8988T (cell line): ENCODE measurements at places on chromosomes 2 and 18.
A peak's percentile ranks its signal among the peaks of the same experiment; 100 is the strongest.

DNA sequence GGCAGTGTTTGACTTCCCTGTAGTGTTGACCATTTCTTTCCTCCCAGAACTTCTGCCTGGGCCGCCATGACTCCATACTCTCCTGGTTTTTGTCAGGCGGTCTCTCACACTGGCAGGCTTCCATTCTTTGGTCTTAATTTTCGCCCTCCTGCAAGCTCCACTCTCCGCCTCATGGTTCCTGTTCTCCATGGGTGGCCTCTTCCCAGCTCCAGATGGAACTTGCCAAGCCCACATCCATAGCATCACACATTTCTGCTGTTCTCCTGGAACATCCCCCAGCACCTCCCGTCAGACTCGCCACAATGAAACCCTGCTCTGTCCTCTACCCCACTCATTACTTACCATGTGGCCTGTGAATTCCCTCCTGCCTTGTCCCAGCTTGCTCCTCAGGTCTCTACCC lies 896 bp upstream of the AFF3 start:
- no peak for DNase-seq

DNA sequence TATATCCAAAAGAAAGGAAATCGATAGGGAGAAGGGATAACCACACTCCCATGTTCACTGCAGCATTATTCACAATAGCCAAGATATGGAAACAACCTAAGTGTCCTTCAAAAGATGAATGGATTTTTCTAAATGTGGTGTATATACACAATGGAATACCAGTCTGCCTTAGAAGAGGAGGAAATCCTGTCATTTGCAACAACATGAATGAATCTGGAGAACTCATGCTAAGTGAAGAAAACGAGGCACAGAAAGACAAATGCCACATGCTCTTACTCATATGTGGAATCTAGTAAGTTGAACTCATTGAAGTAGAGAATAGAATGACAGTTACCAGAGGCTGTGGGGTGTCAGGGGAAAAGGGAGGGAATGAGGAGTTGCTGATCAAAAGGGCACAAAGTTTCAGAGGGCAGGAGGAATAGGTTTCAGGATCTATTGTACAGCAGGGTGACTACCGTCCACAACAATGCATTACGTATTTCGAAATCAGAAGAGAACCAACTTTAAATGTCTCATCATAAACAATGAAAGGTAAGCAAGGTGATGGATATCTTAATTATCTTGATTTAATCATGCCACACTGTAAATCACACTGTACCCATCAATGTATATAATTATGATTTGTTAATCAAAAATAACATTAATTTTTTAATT lies 46.1 kb downstream of the SIGLEC15 start:
- no peak for DNase-seq

DNA sequence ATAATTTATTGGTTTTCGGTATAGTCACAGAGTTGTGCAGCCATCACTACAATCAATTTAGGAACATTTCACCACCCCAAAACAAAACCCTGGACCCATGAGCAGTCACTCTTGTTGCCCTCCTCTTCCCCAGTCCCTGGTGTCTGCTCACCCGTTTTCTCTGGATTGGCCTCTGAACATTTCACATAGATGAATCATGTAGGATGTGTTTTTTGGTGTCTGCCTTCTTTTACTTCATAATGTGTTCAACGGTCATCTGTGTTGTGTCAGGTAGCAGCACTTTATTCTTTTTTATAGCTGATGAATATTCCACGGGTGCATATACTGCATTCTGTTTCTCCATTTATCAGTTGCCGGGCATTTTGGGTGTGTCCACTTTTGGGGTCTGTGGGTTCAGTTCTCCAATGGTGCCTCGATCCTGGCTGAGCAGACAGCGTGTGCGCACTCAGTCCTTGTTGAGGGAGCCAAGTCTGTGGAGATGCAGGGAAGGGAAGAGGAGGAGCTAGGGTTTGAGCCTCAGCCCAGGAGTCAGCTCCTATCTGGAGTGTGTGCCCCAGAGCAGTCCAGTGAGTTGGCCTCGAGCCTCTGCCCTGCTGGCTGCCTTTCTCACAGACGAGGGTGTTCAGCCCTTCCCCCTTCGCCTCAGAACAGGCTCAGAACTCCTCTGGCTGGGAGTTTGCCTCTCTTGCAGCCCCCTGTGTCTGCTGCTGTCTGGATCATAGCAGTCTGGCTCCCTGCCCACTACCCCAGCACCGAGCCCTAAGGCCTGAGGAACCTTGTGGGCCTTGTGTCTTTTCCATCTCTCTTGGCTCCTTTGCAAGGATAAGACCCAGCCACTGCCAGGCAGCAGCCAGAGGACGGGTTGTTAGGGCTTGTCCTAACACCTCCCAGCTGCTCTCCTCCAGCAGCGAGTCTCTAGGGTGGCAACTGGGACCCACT lies 18.0 kb downstream of the C2orf74 start:
- no peak for DNase-seq

- no peak for DNase-seq
Observed at GRCh38 chr2:135913727-135914365, 37.6 kb upstream of the MCM6 start.

- DNase-seq, result no peak
Observed at GRCh38 chr2:162385536-162385935, 41.6 kb downstream of the GCA start.

DNA sequence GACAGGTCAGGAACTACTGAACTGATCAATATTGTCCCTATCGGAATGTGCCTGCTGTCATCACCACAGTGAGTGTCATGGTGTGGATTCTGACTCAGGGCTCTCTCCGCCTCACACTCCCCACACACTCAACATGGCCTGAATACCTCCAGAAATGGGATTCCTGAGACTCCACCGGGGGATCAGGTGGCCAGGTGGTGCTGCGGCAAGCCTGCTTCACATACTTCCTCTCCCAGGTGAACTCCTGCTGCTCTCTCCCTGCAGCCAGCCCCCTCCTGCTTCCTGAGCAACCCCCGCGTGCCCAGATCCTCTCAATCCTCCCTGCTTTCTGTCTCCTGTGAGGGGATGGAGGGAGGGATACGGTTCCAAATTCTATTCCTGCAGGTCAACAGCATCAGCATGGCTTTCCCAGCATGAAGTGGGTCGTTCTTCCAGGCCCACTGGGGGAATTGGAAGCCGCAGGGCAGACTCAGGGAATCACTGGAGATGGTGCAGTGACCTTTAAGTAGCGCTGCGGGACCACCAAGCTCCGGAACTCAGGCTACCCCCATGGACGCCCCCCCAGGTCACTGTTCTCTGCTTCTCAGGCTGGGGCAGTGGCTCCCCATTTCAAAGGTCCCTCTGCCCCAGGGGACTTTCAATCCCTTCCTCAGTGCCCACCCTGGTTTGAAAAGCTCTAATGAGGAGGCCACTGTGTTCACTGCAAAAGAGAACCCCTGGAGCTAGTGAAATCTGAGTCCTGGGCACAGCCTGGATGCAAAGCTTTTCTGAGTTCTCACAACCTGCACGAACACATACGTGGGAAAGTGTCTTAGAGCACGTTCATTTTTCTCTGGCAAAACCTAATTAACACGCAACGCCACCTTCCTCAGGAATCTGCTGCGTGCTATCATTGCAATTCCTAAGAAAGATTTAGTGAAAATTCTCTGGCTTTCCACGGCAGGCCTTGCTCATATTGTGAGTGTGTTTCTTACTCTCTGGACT lies 168.4 kb downstream of the ZFP36L2 start:
- no peak for DNase-seq

DNA sequence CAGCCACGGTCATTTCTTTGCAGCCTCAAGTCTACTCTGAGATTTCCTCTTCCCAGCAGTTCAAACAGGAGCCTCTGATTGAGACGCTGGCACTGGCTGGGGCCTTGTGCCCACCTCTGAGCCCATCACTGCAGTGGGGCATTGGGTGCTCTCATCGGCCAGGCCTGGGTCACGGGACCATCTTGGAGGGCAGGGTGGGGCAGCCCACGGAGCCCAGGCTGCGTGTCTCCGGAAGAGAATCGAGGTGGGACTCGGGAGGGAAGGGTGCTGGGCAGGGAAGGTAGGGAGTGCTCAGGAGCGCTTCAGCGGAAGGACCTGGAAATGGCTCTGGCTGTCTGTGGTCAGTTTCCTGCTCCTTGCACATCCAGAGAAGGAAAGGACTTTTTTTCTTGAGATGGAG lies 82.4 kb downstream of the RTP5 start:
- DNase-seq, result no peak

DNA sequence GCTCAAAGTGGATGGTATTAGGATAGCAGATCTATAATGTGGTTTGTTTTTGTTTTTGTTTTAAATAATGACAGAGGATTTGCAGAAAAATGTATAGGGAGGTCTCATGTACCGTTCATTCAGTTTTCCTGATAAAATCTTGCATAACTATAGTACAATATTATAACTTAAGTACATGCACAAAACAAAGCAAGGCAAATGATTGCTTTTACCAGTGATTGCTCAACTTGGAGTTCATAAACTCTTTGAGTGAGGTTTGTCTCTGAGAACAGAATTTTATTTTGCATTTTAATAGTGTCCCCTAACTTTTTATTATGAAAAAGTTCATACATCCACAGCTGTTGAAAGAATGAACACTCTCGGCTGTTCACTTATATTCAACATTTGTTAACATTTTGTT lies 96.6 kb downstream of the MAP4K4 start:
- DNase-seq, result no peak

DNA sequence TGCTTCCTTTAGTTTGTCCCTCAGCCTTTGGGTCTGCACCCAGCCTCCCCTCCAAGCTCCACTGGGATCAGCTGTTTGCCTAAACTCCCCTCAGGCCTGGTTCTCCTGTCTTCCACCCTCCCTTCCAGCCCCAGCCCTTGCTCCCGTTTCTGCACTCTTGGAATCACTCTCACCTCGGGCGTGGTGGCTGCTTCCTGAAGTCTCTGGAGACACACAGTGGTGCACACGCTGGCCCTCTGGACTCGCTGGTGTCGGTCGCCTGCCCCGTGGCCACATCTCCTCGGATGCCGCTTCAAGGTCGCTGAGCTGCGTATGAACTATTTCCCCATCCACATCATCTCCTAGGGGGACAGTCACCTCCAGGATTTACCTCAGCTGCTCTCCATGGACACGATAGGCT lies 46.3 kb downstream of the PSMG2 start:
- no peak for DNase-seq

GRCh38 chr2:108363024-108363907 lies 14.5 kb upstream of the SULT1C4 start:
- DNase-seq, result no peak

- no peak for DNase-seq
Observed at GRCh38 chr2:64852771-64853241, 136.4 kb upstream of the SLC1A4 start.

DNA sequence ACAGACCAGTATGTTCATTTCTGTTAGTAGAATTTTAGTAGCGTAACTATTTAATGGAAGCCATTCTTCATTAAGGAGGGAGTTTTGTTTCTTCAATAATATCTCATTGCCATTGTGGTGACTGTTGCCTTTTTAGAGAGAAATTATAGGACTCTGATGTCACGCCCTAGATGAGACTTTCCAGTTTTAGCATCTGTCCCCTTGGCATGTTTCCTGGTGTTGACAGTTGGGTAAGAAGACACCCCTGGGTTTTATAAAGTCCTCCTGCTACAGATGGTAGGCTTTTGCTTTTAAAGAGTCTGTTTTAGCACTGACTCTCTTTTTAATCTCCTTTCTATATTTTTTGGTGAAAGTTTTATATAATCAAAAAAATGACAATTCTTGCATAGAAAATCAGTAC lies 41.9 kb downstream of the KCNJ3 start:
- DNase-seq, result no peak

DNA sequence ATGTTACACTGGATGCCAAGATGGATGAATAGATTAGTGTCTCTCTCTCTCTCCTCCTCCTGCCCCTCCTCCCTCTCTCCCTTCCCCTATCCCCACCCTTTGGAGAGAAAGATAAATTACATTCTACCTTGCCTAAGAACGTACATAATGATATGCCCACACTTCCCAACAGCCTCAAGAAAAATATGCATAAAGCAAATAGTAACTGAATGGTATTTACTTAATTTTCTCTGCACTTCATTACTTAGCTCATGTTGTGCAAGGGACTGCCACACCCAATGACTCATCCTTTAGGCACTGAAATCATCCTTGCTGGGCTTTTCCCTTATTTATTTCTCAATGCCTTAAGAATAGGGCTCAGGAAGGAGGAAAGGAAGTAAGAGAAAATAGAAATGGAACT lies 137.3 kb upstream of the PID1 start:
- DNase-seq, result peak; percentile 23

DNA sequence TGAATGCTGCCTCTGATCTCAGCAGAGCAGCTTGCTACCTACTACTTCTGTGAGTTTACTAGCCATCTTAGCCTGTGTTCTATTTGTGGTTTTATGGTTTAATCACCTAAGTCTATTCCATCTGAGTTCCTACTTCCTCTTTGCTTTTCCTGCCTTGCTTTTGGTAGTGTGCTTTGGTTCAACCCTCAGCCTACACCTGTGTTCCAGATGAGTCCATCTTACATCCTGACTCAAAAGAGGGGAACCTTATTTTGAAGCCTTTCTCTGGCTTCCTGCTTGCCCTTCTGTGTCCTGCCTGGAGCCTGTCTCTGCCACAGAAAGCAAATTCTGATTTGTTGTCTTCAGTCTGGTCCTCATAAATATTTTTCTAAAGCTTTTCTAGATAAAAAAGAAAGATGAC lies 530.3 kb upstream of the MEX3C start:
- DNase-seq, result no peak

DNA sequence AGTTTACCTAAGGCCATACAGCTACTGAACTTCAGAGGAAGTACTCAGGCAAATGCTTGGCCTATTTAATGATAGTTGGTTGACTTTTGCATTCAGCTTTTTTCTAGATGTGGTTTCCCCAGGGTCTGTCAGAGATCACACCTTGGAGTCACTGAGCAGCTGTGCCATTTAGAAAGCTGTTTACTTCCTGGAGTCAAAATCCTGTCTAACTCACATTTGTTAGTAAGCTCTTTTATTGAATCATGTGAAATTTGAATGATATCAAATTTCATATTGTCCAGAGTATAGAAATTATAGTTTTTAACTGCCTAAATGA lies 7.6 kb upstream of the TRIB2 start:
- DNase-seq, result no peak

DNA sequence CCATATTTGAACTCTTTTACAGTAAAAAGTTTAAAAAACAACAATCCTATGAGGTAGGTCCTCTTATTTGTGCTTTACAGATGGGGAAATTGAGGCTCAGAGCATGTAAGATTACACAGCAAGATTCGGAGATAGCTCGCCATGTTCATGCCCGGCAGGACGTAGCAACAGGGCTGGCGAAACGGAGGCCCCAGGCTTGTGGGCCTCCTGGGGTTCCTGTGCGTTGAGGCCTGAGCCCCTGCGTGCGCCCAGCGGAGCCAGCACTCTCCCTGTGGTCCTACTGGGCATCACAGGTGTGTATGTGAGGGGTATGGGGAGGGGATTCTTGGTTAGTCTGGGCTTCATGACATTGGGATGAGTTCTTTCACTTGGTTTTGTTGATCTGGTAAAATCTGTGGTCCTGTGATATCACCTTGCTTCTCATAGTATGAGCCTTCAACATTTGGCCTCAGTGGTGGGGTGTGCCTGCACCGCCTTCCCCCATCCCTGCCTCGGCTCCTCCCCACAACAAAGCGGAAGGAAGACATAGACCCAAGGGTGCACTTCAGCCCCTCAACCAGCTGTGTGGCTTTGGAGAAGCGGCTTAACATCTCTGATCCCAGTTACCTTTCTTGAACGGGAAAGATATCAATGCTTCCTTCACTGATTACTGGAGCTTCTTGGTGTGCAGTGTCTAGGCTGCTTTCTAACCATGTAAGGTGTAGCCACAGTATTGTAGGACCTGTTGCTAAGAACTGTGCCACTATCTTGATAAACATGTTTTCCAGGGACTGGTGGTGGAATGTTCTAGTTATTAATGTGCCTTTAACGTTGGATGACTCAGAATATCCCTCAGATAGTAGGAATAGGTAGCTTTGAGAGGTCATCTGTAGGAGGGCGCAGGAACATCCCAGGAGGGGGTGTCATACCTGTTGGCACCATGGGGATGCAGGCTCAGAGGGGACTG lies 37.2 kb downstream of the HPCAL1 start:
- DNase-seq, result no peak
